ENCODE measurements at places on chromosomes 4 and X. TPM values are rescaled to one million over a fixed set of nuclear protein-coding genes. Genes with fewer than 3 reads are reported as not detected.

The NALF2 gene
- 3.2 TPM for total RNA-seq

The EVC2 gene
- not detected for total RNA-seq

The USP17L18 gene
- total RNA-seq = not detected

The BST1 gene
- total RNA-seq = 1.0 TPM

The HGFAC gene
- not detected for total RNA-seq

The USP17L29 gene
- total RNA-seq = not detected

DNA sequence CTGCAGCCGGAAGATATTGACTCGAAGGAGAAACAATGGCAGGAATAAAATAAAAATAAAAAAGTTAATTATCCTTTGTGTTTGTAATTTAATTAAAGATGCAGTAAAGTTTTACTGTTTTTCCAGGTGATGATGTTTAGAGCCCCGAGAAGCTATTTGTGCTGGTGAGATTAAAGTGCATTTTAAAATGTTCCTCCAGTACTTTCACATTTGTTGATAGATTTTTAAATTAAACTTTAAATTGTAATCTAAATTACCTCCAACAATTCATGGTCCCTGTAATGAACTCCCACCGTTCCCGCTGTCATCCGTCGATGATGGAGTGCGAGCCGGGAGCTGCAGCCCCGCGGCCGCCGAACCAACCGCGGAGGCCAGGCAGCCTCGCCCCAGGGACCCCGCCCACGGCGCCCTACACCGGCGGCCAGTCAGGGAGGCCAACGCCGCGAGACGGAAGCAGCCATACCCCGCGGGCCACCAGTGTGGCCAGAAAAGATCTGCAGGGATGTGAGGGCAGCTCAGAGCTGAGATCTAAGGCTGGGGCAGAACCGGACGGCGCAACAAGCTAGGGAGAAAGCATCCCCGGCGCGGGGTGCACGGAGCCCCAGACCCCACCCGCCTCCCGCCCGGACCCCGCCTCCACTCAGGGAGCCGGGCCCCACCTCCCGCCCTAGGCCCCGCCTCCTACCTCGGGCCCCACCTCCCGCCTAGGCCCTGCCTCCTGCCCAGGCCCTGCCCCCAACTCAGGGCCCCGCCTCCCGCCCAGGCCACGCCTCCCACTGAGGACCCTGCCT lies 104.0 kb downstream of the FAM53A start:
- peak; percentile 80 for DNase-seq

DNA sequence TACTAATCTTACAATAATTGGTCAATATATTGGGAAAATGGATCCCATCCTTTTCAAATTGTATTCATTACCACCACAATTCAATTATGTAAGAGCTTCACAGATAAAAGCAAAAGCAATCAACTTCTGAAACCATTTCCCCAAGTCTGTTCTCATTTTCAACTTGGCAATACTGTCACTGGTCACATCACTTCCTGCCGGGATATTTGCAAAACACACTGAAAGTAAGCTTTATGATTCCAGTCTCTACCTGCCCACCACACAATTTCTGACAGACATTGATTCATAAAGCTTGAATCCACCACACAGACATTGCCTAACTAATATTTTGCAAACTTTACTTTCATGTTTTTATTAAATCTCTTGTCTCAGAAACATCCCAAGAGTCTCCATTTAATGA lies 53.6 kb downstream of the LIN54 start:
- DNase-seq = no peak

DNA sequence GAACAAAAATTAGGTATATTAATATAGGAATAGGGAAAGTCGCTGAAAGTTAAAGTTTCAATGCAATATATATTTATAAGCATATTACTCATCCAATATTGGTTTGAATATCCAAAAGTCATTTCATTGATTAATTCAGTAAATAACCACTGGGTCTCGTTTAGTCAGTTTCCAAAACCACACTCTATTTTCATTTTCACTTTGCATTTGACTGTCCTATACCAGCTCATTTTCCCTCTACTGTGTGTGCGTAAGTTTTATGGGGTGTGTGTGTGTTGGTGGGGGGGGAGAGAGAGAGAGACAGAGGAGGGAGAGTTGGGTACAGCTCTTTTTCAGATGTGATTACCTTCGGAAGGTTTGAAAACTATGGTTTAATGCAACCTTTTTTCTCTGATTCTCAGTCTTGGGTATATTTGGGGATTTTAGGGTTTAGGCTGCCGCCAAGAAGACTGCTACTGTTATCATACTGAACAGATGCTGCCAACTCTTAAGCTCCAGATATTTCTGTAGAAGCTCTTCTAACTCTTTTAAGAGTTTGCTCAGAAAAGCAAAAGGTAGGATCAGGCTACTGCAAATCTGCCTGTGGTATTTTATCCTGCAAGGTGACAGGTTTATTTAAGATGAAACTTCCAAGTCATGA lies 1427.4 kb downstream of the PCDH7 start:
- DNase-seq = no peak

- no peak for DNase-seq
These were observed 14.8 kb downstream of the RPL34 start for GRCh38 chr4:108635070-108635655.

- no peak for DNase-seq
These were observed 138.6 kb upstream of the CPEB2 start for GRCh38 chr4:14863418-14864364.

DNA sequence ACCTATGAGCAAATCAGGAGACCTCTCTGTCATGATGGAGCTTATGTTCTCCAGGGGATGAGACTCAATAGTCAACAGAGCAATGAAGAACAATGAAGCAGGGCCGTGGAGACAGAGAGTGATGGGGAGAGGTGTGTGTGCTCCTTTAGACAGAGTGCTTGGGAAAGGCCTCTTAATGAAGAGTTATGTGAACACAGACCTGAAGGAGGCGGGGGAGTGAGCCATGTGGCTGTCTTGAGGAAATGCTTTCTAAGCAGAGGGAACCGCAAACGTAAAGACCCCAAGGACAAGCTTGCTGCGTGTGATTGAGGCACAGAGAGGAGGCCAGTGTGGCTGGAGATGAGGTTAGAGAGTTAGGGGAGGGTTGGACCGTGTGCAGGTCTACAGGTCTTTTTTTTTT lies 53.1 kb downstream of the CHRNA9 start:
- DNase-seq = no peak

GRCh38 chrX:140477987-140478386 lies 26.9 kb downstream of the SOX3 start:
- no peak for DNase-seq

DNA sequence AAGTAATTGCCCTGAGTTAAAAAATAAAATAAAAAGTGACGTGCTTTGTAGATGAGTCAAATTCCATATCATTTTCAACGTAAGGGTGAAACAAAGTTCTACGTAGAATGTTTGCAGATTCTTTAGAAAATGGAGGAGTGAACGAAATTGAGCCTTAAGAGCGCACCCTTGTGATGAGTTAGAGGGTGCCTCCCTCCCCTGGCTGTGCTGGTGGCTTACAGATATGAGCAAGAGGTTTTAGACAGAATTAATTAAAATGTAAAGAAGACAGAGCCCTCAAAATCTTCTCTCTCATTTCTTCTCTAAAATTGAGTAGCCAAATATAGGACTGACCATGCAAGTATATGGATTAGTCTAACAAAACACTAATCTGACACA lies 30.2 kb upstream of the LGI2 start:
- no peak for DNase-seq

DNA sequence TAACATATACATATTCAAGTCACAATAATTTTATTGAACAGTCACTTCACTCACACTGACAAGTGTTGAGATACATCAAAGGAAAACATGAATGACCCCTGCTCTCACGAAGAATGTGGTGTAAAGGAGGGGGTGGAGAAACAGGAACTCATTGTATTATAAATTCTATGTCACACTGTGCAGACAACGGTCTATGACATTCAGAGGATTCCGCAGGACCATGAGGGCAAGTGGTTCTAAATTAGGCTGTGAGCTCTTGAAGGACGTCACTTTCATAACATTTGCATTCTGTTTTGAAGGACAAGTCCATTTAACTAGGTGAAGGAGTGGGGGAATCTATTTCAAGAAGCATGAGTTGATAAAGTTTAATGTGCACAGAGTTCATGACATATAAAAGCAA lies 415.2 kb upstream of the HS3ST1 start:
- DNase-seq = no peak

- DNase-seq = no peak
These were observed 36.5 kb downstream of the DCTD start for GRCh38 chr4:182880387-182881356.

GRCh38 chrX:145727476-145727875 lies 90.2 kb upstream of the SLITRK2 start:
- no peak for DNase-seq

DNA sequence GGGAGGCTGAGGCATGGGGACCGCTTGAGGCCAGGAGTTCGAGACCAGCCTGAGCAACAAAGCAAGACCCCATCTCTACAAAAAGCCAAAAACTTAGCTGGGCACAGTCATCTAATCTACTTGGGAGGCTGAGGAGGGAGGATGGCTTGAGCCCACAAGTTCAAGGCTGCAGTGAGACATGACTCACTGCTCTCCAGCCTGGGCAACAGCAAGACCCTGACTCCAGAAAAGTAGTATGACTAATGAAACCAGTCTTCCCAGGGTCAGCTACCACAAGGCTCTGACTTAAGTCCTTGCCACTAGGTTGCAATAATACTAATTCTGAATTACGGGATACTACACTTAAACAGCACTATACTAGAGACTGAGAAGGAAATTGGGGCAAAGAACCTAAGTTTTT lies 33.1 kb downstream of the ERVMER34-1 start:
- DNase-seq = no peak

- DNase-seq = peak; percentile 28
These were observed 165.9 kb downstream of the PJA1 start for GRCh38 chrX:68999356-68999755.

- DNase-seq = no peak
These were observed 959 bp upstream of the REST start for GRCh38 chr4:56906489-56907393.

DNA sequence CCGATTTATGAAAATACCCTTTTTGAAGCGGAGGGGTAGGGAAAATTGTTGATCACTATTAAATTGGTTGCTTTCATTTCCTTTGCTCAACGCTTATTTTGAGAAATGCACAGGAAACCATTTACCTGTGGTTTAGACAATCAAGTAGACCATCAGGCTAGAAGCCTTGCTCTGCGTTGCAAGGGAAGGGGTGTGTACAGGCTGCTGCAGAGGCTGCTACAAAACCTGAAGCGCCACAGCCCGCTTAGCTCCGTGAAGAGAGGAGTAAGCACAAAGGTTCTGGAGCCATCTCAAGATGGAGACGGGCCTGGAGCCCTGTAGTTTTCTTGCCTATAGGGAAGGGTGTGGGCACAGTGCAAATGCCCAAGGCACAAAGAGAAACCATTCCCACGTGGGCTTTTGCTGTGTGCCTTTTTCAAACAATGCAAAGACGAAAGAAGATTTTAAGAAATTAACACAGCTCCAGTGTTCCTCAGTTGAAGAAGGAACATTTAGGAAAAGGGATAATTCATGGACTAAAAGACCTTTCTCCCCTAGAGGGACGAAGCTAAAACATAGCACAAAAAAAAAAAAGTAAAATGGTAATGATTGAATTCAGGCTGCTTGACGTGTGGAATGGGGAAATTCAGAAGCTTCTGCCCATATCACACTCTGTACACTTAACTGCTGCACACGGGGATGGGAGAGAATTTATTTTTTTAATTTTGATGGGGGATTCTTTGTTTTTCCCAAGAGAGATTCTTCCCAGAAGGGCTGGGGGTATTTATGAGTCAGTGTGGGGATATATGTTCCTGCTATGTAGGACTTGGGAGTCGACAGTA lies 3.5 kb downstream of the TMSB4X start:
- DNase-seq = no peak

DNA sequence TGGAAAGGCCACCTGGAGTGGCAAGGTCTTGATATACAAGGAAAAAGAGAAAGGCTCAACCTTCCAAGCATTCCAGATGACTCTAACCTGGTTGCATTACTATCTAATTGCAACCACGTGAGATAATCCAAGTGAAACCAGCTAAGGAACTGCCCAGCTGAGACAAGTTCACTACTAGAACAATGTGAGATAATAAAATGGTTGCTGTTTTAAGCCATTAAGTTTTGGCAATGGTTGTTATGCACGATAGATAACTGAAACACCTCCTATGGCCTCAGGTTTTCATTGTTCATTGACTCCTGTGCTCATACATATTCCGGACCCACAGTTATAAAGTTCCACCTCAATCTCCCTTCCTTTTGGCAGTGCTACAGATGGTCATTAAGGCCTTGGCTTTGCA lies 9.2 kb upstream of the CXorf66 start:
- peak; percentile 47 for DNase-seq

DNA sequence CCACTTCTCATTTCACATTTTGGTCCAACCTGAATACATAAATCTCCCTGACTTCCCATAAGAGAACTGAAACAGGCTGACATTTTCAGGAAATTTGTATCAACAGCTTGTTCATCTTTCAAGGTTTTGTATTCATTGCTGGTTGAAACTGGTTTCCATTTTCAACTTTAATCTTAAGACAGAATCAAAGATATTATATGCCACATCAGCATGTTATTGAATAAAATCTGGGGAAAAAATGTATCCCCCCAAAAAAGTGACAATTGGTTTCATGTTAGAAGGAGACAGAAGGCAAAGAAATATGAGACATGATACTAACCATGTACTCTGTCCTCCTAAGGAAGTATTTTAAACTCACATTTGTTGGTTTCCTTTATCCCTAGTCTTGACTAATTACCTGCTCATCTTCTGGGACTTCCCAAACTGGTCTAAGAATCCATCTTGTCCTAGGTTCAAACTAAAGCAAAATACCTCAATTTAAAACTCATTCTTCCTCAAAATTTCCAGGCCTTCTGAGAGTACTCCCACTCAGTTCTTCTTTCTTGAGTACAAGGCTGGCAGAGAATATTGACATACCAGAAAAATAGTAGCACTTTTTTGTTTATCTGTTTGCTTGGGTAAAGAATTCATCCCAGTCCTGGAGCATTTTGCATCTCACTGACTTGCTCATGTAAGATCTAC lies 3.1 kb upstream of the ANTXR2 start:
- DNase-seq = no peak

- no peak for DNase-seq
These were observed 265.3 kb upstream of the GK2 start for GRCh38 chr4:79673377-79673776.

- no peak for DNase-seq
These were observed 161.3 kb downstream of the ATP10D start for GRCh38 chr4:47646372-47646771.

Data from Caki2 (cell line).